ENCODE measurements at places on chromosomes 2 and 18. TPM values are rescaled to one million over a fixed set of nuclear protein-coding genes. Genes with fewer than 3 reads are reported as not detected.

Gene RSAD2
- total RNA-seq, result 0.30 TPM

Gene MDH1B
- 1.5 TPM for total RNA-seq

Gene HOXD11
- total RNA-seq, result not detected

Gene NEMP2
- total RNA-seq, result 7.2 TPM

Gene PTPRN
- total RNA-seq, result not detected

Gene CDH2
- total RNA-seq, result 7.5 TPM

Gene FAP
- total RNA-seq, result 12.0 TPM

Gene RBBP8
- total RNA-seq, result 43.8 TPM

Gene CFAP65
- not detected for total RNA-seq

Gene GBX2
- not detected for total RNA-seq

Gene MYOM1
- total RNA-seq, result 3.0 TPM

Gene KIAA2012
- total RNA-seq, result not detected

Gene ABHD1
- not detected for total RNA-seq

Gene TSPYL6
- total RNA-seq, result not detected

Gene HNRNPLL
- 62.5 TPM for total RNA-seq

Gene TNFAIP6
- total RNA-seq, result 6.5 TPM

Gene RNF152
- 16.7 TPM for total RNA-seq

Gene KCNE4
- 8.2 TPM for total RNA-seq

Gene UPP2
- not detected for total RNA-seq

Gene GPR45
- total RNA-seq, result not detected
